ENCODE measurements at places on chromosomes 1 and 21.

- DNase-seq: no peak
Observed at GRCh38 chr1:178484698-178485225, 12.0 kb downstream of the CLEC20A start.

GRCh38 chr1:31373897-31374486, 1.1 kb upstream of the FABP3 start:
- no peak for DNase-seq

DNA sequence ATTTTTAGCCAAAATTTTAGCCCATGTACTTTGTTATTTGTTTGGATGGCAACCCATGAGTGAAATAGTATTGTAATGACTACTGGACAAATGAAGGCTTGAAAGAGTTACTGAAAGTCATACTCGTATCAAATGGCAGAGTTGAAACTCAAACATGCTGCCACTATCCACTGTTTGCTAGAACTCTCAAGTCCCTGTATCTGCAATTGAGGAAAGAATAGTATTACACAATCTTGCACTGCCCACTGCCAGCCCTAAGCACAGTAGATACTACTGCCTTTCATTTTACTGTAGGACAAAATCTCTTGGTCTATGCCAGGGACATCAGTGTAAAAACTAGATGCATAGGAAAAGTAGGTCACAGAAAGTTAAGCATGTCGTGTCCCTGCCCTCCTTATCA, 581.1 kb upstream of the PLXNA2 start:
- no peak for DNase-seq

DNA sequence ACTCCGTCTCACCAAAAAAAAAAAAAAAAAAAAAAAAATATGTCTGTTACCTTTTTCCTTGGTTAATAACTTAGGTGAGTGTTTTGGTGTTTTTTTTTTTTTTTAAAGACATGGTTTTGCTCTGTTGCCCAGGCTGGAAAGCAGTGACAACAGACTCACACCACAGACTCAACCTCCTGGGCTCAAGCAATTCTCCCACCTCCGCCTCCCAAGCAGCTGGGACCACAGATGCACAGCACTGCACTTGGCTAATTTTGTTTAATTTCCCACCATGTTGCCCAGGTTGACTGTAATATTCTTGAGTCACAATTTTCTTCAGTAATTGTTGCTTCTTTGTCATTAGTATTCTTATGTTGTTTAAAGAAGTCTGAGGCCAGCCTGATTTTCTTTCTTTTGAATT, 149.2 kb upstream of the SYT6 start:
- no peak for DNase-seq

DNA sequence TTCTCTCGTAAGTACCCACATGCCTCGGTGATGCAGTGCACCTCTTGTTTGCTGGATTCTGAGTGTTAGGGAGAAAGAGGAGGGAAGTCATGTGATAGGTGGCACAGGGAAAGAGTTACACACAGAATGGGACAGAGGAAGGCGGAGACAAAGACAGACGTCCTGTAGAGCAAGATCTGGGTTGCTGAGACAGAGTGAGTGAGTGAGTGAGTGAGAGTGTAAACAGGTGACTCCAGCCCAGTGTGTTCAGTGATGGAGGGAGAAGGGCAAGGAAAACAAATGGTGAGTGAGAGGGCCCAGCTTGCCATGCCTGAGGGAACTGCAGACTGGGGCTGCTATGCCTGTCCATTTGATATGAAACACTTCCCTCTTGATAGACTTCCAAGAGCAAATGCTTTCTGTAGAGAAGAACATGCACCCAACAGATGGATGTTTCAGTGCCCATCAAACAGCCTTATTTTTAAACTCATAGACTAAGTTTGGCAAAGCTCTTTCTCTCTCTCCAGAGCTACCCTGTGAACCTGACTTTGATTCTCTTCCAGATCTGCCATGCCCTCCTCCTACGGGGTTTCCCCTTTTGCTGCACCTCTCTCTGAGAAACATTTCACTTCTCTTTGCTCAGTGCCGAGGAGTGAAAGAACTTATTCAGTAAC, 209.9 kb upstream of the COA6 start:
- DNase-seq: no peak

DNA sequence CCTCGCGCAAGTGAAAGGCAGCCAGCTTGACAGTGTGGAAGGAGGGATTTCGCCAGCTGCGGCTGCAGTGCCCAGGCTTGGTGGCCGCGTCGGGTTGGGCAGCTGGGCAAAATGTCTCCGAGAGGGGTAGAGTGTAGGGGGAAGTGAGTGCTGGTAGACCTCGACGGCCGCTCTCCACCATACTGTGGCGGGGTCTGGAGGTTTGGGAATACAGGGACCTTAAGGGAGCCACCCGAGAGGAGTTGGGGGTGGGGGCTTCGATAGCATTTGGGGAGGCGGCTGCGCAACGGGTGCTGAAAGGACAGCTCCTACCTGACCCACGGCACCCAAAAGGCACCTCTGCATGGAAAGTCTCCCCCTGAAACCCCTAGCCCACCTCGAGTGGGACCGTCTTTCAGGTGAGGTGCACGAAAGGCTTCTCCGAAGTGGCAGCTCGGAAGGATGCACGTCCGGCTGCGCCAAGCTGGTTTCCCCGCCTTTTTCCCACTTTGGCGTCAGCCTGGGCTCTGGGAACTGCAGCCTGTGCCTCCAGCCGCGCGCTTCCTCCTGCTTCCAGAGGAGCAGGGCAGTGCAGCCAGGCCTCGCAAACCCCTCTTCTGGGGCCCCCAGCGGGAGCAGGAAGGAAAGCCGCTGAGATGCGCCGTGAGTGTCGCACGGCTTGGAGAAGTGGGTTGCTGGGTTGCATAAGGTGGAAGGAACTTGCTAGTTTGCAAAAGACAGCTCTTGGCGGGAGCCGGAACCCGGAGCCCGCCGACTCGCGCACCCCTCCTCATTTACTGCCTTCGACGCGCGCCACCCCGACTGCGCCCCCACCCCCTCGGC, 531 bp upstream of the HMGN2 start:
- DNase-seq: no peak

DNA sequence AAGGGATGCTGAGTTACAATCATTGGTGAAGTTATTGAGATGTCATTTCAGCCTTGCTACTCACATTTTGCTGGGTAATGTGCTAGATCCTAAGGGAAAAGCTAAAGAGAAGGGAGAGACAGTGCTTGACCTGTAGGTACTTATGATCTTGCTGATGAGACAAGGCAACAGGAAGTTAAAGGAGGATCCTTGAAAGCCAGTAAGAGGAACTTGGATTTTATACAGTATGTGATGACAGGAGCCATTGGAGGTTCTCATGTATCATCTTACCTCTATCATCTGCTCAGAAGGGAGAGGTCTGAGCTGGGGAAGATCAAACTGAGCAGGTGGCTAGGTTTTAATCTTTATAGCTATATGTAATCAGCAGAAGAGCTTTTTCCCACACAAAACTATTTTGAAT, 6.3 kb downstream of the APOBEC4 start:
- no peak for DNase-seq

DNA sequence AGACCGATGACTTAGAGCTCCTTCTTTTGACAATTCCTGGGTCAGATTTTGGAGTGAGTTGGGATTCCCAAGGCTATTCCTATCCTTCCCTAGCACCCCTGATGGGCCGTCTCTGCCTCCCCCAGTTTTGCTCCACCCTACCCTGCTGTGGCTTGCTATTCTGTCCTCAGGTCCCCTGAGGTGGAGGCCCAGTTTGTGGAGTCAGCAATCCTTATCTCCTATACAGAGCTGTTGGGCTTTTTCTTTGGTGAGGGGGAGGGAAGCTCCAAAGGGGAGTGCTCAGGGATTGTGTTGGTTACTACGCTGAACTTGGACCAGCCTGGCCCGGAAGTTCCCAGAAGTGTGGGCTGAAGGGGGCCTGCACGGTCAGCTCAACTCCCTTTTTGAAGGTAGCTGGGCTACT, 7.6 kb downstream of the SESN2 start:
- DNase-seq: no peak

DNA sequence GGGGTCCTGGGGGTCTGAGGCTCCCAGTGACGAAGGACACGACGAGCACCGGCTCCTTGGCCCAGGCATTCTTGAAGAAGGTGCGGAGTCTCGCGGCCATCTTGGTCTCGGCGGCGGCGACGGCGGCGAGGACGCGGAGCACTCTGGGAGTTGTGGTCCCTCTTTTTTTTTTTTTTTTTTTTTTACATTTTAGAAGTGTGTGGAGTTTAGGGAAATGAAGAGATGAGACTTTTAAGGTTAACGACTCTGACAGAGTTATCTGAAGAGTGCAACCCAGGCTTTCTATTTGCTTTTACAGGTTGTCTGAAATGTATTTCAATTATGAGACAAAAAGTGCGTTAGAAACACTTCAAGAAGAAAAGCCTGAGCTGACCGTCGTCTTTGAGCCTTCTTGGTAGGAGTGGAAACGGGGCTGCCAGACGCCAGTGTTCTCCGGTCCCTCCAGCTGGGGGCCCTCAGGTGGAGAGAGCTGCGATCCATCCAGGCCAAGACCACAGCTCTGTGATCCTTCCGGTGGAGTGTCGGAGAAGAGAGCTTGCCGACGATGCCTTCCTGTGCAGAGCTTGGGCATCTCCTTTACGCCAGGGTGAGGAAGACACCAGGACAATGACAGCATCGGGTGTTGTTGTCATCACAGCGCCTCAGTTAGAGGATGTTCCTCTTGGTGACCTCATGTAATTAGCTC, 9.7 kb downstream of the OR2B11 start:
- no peak for DNase-seq

GRCh38 chr21:45291613-45292398, 4.1 kb upstream of the POFUT2 start:
- no peak for DNase-seq

DNA sequence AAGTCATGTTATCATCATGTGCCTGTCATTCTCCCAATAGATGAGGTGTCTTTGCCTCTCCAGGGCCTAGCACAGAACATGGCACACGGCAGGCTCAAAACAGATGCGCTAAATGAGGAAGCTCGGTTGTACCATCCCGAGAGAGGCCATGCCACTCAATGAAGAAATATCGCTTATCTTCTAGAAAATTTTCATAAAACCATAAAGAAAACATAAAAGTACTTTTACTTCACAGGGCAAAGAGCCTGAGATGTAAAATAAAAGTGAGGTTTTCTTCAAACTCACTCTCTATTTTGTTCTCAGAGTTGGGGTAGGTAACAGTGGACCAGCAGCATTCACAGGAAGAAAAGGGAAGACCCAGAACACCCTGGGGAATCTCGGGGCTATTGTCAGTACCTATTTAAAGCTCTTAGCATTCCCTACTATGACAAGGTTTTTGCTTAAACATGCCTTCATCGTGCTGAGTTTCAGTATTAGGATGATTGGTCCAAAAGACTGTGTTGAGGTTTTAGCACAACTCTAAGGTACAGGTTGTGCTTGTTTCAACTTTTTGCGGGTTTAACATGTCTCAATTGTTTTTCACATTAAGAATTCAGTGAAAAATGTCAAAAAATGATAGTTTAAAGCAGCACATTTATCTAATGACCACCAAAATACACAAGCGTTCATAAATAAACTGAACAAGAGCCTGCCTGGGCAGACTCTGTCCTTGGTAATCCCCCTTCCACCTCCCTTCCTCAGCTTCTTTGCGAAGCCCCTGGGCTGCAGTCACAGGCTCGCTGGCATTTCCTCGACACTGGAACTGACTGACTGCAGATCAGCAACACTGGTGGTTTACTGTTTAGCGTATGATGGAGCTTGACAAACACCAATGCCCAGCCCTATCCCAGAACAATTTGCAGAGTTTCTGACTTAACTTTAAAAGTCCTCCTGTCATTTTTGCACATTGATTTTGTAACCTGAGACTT, 55.6 kb downstream of the COQ8A start:
- no peak for DNase-seq

GRCh38 chr21:24856326-24856725, 751.0 kb downstream of the MRPL39 start:
- no peak for DNase-seq

GRCh38 chr1:209549443-209550205, 33.9 kb upstream of the CAMK1G start:
- no peak for DNase-seq

- no peak for DNase-seq
Observed at GRCh38 chr1:82991569-82991968, 1007.4 kb downstream of the TTLL7 start.

GRCh38 chr21:28112511-28112910, 880.2 kb downstream of the LTN1 start:
- no peak for DNase-seq

DNA sequence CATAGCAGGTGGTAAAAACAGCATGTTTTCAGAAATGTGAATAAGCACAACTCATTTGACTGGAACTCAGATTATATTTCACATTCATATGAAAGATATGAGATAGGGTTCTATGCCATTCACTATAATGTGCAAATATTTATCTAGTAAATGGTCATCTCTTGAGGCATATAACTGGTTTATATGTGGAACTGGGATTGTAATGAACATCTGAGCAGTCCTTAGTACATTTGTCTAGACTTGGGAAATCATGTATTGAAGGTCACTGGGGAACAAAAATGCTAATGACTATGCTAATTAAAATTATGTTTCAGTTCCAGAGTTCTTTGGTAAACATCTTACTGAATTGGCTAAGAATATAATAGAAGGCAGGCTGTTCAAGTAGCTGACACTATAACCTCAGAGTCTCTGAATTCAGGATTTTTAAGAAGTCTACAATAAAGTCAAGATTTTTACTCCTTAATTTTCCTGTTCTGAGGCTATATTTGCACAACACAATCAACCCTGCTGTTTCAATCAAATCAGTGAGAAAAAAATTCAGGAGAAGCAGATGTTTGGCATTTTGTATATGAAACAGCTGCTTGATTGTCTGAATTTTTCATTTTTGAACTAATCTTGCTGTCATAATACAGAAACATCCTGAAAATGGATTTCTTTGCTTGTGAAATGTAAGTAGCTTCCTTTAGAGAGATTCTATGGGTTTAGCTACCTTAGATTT, 244.8 kb upstream of the RGS18 start:
- no peak for DNase-seq

DNA sequence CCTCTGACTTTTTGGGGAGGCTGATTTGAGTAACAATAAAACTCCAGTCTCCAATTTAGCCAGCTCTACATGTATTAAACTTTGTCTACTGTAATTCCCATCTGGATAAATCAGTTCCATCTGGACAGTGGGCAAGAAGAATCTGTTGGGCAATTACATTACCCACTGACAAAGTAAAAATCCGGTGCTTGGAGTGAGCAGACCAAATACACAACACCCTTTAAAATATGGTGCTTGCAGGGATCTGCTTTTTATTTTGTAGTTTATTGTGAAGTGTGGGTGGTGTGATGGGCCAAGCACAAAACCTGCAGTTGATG, 8.9 kb upstream of the CD55 start:
- DNase-seq: no peak

GRCh38 chr1:229130028-229130668, 140.8 kb upstream of the RAB4A start:
- DNase-seq: no peak

GRCh38 chr1:43858324-43858723, 75.3 kb upstream of the ARTN start:
- DNase-seq: no peak

- DNase-seq: no peak
Observed at GRCh38 chr1:235229868-235230267, 68.8 kb upstream of the RBM34 start.

DNA sequence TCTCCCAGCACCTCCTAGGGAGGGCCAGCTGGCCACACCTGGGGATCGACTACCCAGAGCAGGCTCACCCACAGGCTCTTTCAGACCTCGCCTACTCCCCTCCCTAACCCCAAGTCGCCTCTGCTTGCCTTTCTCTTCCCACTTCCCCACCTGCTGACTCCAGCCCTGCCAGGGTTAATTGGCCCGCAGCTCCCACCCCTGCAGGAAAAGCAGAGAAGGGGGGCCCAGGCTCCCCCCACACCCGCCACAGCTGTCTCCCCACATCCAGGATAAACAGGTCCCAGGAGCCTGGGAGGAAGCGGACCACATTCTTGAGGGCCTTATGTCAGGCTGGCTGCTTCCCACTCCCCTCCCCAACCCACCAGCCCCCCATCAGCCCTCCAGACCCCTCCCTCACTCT, 45.0 kb downstream of the TAS1R2 start:
- no peak for DNase-seq
